T-helper 2 cell (primary cell): ENCODE measurements at places on chromosomes 13 and 19.

DNA sequence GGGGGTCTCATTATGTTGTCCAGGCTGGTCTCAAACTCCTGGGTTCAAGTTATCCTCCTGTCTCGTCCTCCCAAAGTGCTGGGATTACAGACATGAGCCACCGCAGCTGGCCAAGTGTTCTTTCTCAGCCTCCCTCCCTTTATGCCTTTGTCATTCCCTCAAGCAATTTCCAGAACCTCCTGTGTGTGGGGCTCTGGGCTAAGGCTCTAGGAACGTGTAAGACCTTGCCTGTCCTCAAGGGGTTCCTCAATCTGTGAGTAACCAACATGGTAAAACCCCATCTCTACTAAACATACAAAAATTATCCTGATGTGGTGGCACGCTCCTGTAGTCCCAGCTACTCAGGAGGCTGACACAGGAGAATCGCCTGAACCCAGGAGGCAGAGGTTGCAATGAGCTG, 15.5 kb upstream of the SPACA4 start:
- no peak for DNase-seq

GRCh38 chr19:43433689-43434088, 19.0 kb downstream of the TEX101 start:
- no peak for DNase-seq

GRCh38 chr13:24038405-24038804, 122.1 kb upstream of the SPATA13 start:
- no peak for DNase-seq

GRCh38 chr13:112905086-112905485, 63.9 kb upstream of the MCF2L start:
- DNase-seq, result no peak

- no peak for DNase-seq
Measured at GRCh38 chr13:93976528-93976927, 503.0 kb downstream of the DCT start.

DNA sequence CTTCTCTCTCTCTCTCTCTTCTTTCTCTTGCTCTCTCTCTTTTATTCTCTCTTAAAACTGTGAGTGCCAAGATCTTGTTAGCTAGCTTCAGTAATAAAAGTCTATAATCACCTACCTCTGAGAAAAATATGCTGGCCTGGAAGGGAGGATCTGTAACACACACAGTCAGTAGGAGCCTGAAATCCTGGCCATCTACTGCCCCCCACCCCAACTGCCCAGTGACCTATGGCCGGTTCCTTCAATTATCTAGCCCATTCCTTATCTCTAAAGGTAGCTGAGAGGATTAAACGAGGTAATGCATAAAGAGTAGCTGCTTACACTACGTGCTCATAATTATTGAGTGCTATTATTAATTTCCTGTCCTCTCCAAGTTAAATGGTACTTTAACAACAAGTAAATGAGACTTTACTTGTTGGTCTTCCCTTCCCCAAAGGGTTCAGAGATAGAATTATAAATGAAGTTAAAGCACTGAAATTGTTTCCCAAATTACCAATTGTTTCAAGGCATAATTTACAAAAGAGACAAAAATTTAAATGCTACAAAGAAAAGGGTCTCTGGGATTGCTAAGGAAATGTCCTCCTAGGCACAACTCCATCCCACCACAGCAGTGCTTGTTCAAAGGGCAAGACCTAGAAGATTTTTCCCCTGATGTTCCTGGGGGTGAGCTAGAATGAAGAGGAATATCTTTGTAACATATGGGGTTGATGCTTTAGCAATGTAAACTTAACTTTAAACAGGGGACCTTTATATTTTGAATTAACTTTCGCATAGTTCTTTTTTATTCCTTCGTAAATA, 1.8 kb downstream of the LCP1 start:
- DNase-seq, result no peak

- DNase-seq, result no peak
Measured at GRCh38 chr13:49053906-49054305, 78.2 kb downstream of the FNDC3A start.

DNA sequence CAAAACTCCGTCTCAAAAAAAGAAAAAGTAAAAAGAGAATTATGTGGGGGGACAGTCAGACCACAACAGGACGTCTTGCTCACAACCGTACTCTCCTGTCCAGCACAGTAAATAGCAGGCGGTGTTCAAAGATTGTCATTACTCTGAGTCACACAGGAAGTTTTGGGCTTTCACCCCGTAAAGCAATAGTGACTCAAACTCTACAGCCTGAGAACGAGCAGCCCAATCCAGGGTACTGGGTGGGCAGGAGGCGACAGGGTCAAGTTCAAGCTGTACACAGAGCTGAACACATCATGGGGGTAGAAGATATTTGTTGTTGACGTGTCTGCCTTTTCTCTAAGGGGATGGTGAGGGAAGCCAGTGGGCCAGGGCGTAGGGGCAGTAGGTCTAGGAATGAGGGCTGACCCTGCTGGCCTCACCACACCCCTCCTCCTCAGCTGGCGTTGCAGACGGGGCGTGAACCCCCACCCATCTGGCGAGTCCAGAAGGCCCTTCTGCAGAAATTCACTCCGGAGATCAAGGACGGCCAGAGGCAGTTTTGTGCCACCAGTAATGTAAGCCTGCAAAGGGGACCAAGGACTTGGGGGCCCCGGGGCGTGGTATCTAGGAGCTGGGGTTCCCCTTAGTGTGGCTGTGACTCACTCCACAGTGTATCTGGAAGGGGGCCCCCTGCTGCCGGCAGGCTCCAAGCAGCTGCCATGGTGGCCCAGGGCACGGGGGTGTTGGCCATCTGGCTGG, 23.3 kb downstream of the PRR12 start:
- DNase-seq, result no peak

- DNase-seq, result no peak
Measured at GRCh38 chr13:110416131-110417025, 109.3 kb downstream of the COL4A2 start.

GRCh38 chr13:20411638-20412342, 113.9 kb downstream of the CRYL1 start:
- no peak for DNase-seq

- DNase-seq, result no peak
Measured at GRCh38 chr19:43286786-43287185, 17.5 kb upstream of the PSG9 start.

GRCh38 chr13:46479691-46480090, 73.3 kb upstream of the LRCH1 start:
- no peak for DNase-seq

DNA sequence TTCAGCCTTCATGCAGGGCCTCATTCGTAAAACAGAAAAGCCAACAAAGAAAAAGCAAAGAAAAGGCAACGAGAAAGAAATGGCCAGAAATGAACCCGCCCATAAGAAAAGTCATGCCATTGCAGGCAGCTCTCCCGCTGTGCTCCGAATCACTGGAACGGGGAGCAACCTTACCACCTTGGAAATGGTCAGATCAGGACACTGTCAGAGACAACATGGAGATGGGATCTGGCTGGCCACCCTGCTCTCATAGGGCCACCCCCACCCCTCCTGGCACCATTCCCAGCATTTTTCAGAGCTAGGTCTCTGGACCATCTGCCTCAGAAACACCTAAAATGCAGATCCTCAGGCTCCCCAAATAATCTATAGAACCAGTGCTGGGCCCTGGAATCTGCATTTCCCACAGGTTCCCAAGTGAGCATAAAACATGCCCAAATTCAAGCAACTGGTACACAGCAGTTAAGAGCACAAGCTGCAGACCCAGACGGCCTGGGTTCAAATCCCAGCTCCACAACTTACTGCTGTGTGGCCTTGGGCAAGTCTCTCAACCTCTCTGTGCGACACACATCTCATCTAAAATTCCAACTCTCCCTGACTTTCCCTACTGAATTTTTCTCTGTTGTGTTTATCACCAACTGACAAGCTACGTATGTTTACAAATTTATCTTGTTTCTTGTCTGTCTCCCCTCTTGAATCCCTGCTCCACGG, 151.6 kb downstream of the IER2 start:
- DNase-seq, result no peak

GRCh38 chr13:21297447-21297846, 121.0 kb downstream of the MRPL57 start:
- no peak for DNase-seq

DNA sequence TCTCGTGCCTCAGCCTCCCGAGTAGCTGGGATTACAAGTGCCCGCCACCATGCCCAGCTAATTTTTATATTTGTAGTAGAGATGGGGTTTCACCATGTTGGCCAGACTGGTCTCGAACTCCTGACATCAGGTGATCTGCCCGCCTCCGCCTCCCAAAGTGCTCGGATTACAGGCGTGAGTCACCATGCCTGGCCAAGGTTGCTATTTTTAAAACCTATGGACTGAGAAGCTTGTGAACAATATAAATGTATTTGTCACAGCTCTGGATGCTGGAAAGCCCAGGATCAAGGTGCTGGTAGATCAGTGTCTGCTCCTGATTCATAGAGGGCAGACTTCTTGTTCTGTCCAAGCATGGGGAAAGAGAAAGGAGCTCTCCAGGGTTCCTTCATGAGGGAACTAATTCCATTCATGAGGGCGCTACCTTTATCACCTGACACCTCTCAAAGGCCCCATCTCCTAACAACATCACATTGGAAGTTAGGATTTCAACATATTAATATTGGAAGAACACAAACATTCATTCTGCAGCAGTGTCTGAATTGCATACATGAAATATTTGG, 16.1 kb downstream of the CARD8 start:
- DNase-seq, result no peak

- no peak for DNase-seq
Measured at GRCh38 chr19:16736709-16737108, 17.1 kb downstream of the NWD1 start.

- DNase-seq, result no peak
Measured at GRCh38 chr19:10782795-10783194, 53.2 kb downstream of the TMED1 start.

DNA sequence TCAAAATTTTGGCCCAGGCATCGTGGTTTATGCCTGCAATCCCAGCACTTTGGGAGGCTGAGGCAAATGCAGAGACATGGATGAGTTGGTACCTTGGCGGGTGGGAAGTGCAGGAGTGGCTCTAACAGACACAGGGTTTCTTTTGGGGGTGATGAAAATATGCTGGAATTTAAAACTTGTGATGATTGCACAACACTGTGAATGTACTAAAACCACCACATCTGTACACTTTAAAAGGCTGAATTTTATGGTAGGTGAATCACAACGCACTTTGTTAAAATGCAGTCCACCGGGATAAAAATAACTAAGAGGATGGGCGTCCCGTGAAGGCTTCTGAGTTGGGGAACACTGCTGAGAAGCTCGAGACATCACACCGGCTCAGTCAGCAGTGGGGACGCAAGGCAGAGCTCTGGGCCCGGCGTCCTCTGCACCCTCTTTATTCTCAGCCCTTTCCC, 47.1 kb downstream of the MLLT1 start:
- DNase-seq, result no peak

DNA sequence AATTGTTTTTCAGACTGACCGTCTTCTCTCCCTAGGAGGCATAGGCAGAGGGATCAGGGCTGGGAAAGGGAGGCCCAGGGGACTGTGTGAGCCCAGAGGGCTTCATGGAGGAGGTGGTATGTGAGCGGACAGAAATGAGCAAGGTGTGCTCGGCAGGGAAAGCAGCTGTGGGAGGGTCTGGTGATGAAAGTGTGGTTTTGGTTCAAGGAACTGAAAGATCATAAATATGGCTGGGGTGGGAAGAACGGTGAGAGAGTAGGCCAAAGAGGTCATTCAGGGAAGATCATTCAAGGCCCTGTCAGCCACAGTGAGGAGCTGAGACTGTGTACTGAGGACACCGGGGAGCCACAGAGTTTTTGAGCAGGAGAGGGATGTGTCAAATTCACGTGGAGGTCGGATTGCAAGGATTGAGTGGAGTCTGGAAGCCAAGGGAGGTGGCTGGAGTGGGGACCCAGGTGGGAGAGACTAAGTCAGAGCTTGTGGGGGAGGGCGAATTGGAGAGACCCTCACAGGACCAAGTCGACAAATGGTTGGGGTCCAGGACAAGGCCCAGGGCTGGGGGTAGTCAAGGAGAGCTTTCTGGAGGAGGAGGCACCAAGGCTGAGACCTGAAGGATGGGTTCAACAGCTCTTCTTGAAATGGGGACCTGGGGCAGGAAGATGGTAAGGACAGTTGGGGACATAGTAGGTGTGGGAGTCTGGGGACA, 7.6 kb downstream of the PLD3 start:
- DNase-seq, result no peak

GRCh38 chr19:47469719-47470118, 2.0 kb downstream of the SLC8A2 start:
- no peak for DNase-seq

DNA sequence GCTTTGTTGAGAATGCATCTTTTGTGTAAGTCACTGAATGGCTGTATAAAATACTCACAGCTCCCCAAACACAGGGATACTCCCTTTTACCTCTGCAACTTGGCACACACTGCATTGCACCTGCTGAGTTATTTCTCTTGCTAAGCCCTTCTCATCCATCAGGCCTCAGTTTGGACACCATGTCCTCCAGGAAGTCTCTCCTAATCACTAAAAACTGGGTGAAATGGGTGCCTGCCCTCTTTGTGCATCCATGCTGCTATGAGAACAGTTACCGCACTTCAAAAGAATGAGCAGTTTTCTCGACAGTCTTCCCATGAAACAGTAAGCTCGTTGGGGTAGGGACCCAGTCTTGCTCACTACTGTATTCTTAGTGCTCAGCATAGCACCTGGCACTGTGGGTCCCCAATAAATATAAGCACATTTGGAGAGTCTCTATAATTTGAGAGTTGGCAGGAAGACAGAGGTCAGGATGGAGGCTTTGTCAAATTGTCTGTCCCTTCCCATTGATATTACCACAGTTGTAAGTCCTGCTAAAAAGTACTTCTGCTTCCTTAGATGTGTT, 4.6 kb upstream of the SLC25A30 start:
- no peak for DNase-seq

- no peak for DNase-seq
Measured at GRCh38 chr19:686589-687297, 8.5 kb downstream of the PRSS57 start.

DNA sequence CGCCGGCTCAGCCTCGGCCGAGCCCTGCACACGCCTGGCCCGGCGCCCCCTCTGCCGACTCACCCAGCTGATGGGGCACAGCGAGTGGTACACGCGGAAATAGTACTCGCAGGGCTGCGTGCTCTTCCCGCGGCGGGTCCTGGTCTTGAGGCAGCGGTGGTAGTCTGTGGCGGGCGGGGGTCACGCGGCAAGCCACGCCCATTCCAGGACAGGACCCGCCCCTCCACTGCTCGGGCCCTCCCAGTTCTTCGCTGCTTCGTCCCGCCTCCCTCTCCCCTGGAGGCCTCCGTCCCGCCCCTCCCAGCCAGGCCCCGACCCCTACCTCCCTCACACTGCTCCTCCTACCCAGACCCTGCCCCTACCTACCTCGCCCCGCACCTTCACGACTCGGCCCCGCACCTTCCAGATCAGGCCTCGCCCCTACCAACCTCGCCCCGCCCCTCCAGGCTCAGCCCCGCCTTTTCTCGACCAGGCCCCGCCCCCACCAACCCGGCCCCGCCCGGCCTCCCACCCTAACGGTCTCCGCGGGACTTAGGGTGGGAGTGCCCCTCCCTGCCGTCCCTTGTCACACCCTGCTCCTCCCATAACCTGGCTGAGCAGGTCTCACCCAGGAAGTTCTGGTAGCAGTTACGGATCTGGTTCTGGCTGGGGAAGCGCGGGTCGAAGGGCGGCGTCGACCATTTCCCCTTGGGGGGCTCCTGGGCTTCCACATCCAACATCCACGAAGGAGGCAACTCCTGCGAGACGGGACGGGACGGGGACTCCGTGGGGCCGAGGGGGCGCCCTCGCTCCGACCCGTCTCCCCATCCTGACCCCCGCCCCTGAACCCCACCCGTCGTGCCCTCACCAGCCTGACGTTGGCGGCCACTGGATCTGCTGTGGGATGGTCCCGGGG, 469 bp downstream of the COX6B2 start:
- DNase-seq, result peak; percentile 51

- no peak for DNase-seq
Measured at GRCh38 chr13:44437356-44438233, 64.0 kb downstream of the SERP2 start.
